ENCODE measurements at places on chromosomes 2 and 18.

DNA sequence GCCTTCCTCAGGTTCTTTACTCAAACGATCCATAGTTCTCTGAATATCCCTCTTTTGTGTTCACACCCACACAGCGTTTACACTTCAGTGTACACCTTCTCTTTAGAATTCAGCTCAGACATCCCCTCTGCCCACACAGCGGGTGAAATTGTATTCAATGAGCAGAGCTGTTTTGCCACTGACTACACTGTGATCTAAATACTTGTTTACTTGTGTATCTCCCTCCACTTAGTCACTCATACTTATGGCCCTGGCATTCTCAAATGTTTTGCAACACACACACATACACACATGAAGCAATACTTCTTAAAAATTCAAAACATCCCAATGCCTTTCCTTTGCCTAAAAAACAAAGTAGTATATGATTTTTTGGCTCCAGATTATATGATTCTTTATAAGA, 297.1 kb downstream of the TMX3 start:
- no peak for DNase-seq
- H3K4me1 ChIP-seq: no peaks in the 10 kb centered on the region
- no peaks in the 10 kb centered on the region for H3K27me3 ChIP-seq
- no peak overlapping the region for H3K27ac ChIP-seq
- H3K36me3 ChIP-seq: no peaks in the 10 kb centered on the region
- no peak overlapping the region for H3K4me3 ChIP-seq

GRCh38 chr18:37299471-37300304, 265.9 kb downstream of the CELF4 start:
- no peak overlapping the region for H3K27ac ChIP-seq
- H3K27me3 ChIP-seq: no peaks in the 10 kb centered on the region

DNA sequence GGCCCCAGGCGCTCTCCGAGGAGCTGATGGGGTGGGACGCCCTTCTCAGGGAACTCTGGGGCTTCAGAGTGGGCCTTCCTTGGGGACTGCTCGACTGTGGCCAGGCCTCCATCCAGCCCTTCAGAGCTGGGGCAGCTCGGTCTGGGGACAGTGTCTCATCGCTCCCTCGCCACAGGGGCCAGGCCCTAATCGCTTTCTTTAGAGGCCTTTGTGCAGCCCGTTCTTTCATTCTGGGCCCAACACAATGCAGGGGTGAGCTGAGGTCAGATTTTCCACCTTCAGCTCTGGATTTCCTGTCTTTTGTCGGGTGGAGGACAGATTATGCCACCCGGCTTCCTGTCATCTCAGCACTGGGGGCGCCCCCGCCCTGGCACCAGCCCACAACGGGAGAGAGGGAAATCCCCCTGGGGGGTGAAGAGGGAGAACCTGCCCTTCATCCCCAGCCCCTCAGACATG, 25.2 kb downstream of the MYCN start:
- H3K4me1 ChIP-seq: no peaks in the 10 kb centered on the region
- no peaks in the 10 kb centered on the region for H3K27me3 ChIP-seq
- no peak overlapping the region for H3K4me3 ChIP-seq
- DNase-seq: no peak

DNA sequence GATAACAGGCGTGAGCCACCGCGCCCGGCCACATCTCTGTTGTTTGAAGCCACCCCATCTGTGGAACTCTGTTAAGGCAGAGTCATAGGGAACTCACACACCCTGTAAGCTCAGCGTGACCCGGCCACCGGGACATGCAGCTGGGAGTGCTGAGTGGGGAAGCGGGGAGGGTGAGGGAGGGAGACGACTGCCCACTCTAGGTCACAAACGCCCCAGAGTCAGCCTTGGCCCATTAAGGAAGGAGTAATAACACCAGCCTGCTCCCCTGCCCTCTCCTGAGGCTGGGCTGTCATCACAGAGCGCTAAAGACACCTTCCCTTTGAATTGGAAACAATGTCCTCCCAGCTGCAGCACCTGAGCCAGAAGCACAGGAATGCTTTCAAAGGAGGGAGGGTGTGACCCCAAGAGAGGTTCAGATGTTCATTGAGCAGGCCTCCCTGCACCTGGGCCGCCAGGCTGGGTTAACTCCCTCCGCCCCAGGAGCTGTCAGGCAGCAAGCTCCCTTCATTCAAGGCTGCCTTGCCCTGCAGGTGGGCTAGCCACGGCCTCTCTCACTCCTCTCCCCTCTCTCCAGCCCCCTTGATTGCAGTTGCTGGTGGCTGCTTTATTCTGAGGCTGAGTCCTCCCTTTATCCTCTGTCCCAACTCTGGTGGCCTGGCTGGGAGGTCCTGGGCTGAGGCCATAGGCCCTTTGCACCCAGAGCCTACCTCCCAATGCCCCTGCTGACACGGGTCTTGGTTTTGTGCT, 77.2 kb upstream of the HPCAL1 start:
- no peaks in the 10 kb centered on the region for H3K4me1 ChIP-seq
- DNase-seq: no peak
- no peak overlapping the region for H3K27ac ChIP-seq
- no peaks in the 10 kb centered on the region for H3K27me3 ChIP-seq
- no peak overlapping the region for H3K4me3 ChIP-seq
- H3K36me3 ChIP-seq: no peaks in the 10 kb centered on the region

- H3K4me3 ChIP-seq: no peak overlapping the region
- no peak overlapping the region for H3K27ac ChIP-seq
- DNase-seq: no peak
- no peaks in the 10 kb centered on the region for H3K27me3 ChIP-seq
- peaks cover 4% of the 10 kb centered on the region for H3K4me1 ChIP-seq
Observed at GRCh38 chr2:186126181-186126580, 359.9 kb upstream of the ZC3H15 start.

DNA sequence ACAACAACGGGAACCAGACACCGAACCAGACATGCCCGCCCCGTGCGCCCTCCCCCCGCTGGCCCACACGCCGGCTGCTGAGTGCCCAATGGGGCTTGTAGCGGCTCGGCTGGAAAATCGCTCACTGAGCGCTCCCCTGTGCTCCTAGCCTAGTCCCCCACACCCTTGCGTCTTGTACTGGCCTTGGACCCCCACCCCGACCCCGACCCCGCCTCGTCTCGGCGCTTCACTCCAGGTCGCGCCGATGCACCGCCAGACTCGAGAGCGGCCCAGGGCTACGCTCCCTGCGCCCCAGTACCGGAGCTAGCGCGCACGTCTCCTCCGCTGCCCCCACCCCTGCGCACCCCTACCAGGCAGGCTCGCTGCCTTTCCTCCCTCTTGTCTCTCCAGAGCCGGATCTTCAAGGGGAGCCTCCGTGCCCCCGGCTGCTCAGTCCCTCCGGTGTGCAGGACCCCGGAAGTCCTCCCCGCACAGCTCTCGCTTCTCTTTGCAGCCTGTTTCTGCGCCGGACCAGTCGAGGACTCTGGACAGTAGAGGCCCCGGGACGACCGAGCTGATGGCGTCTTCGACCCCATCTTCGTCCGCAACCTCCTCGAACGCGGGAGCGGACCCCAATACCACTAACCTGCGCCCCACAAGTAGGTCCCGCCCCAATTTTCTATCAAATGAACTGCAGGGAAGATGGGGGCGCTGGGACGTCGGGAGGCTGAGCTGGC, 1.5 kb downstream of the GAD1 start:
- no peaks in the 10 kb centered on the region for H3K36me3 ChIP-seq
- H3K27me3 ChIP-seq: peaks cover 9% of the 10 kb centered on the region
- DNase-seq: no peak
- H3K4me3 ChIP-seq: peak overlapping the region; percentile 73

GRCh38 chr18:5197032-5197434, at the start of gene AKAIN1:
TSS of gene AKAIN1 (minus strand) at chr18:5197257. CDS start at chr18:5197053, 204 bp downstream.
- no peak within 1 kb of the TSS for H3K4me3 ChIP-seq
- no peaks in the 10 kb centered on the region for H3K4me1 ChIP-seq
- H3K27ac ChIP-seq: no peak within 1 kb of the TSS
- H3K27me3 ChIP-seq: no peaks in the 10 kb centered on the region

GRCh38 chr2:234193977-234194563, 143.6 kb downstream of the SPP2 start:
- no peaks in the 10 kb centered on the region for H3K27me3 ChIP-seq
- no peak overlapping the region for H3K27ac ChIP-seq
- DNase-seq: no peak
- no peak overlapping the region for H3K4me3 ChIP-seq

- no peaks in the 10 kb centered on the region for H3K36me3 ChIP-seq
- no peak for DNase-seq
- no peak overlapping the region for H3K27ac ChIP-seq
- H3K4me1 ChIP-seq: no peaks in the 10 kb centered on the region
- H3K27me3 ChIP-seq: no peaks in the 10 kb centered on the region
- peak overlapping the region; percentile 25 for H3K4me3 ChIP-seq
Observed at GRCh38 chr2:236604575-236605344, 35.1 kb downstream of the ACKR3 start.

- H3K4me3 ChIP-seq: peak overlapping the region; percentile 72
- H3K27me3 ChIP-seq: peaks cover 35% of the 10 kb centered on the region
- DNase-seq: no peak
- H3K27ac ChIP-seq: no peak overlapping the region
Observed at GRCh38 chr2:222303828-222304736, 5.3 kb upstream of the PAX3 start.

GRCh38 chr2:74924463-74925265, 33.8 kb upstream of the POLE4 start:
- H3K27me3 ChIP-seq: no peaks in the 10 kb centered on the region
- no peak overlapping the region for H3K27ac ChIP-seq
- no peak overlapping the region for H3K4me3 ChIP-seq
- H3K36me3 ChIP-seq: no peaks in the 10 kb centered on the region
- no peak for DNase-seq

DNA sequence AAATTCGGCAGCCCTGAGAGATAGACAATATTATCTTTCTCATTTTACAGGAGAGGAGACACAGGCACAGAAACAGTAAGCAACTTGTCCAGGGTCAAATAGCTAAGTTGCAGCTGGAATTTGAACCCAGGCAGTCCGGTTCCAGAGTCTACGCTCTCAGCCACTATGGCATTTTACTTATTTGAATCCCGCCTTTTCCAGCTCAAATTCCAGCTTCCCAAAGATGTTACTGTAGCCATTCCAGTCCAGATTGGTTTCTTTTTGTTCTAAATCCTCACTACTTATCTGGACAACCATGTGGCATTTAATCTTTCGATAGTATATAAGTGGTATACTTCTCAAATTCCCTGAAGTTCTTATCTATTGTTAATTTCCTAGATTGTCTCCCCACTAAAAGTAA, 125.7 kb downstream of the NBAS start:
- no peaks in the 10 kb centered on the region for H3K27me3 ChIP-seq
- H3K4me3 ChIP-seq: no peak overlapping the region
- no peak for DNase-seq
- H3K27ac ChIP-seq: no peak overlapping the region

DNA sequence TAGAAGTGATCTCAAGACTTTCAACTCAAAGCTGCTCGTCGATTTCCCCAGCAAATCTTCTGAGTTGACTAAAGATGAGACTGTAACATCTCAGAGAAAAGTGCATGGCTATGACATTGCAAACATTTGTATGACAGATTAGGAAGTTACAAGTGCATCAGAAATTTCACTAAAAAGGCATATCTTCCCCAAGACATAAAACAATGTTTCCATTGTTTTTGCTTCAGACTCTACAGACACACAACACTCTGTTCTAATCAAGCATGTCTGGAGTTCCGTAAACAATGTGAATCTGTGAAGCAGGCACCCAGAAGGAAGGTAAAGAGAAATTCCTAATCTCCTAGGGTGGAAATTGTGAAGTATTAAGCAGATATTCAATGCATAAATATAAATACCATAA, 144.6 kb upstream of the LYPD1 start:
- no peak for DNase-seq
- no peaks in the 10 kb centered on the region for H3K36me3 ChIP-seq
- H3K27ac ChIP-seq: no peak overlapping the region
- H3K4me3 ChIP-seq: no peak overlapping the region

DNA sequence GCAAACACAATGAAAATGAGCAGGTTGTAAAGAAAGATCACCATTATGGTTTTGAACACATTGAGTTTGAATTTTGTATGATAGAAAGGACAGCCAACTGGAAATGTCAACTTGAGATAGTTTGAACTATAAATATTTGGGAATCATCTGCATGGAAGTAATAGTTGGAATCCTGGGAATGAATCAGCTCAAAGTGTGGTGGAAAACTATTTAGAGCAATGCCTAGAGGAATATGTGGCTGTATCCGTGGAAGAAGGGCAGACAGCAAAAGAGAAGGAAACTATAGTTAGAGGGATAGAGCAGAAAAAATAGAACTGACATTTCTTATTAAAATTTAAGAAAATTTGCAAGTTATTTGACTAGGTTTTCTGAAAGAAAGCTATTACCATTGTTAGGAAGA, 112.5 kb upstream of the OTX1 start:
- H3K36me3 ChIP-seq: no peaks in the 10 kb centered on the region
- no peak for DNase-seq
- H3K27ac ChIP-seq: no peak overlapping the region
- no peaks in the 10 kb centered on the region for H3K4me1 ChIP-seq
- no peak overlapping the region for H3K4me3 ChIP-seq

- DNase-seq: peak; percentile 21
- peaks cover 66% of the 10 kb centered on the region for H3K4me1 ChIP-seq
- H3K27ac ChIP-seq: peak overlapping the region; percentile 83
Observed at GRCh38 chr2:33366473-33366872, 110.0 kb upstream of the RASGRP3 start.

GRCh38 chr2:28390746-28391563, 1.7 kb upstream of the FOSL2 start:
- no peak for DNase-seq
- peak overlapping the region; percentile 99 for H3K27ac ChIP-seq
- H3K4me3 ChIP-seq: peak overlapping the region; percentile 97
- no peaks in the 10 kb centered on the region for H3K36me3 ChIP-seq

DNA sequence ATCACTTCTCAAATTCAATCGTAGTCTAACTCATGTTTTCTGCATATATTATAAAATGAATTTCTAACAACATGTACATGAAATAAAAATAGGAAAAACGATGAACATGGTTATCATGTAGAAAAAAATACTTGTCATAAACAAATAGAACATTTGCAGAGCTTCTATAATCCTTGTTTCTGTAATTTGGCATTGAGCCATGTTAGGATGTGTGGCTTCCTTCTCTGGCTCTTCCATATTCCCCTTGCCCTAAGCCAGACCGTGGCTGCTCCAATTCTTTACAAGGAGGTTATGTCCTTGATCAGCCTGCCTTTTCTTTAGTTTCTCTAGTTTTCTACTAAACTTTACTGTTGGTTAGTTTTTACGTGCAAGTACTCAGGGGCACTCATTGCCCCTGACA, 155.3 kb downstream of the COL6A3 start:
- H3K27ac ChIP-seq: no peak overlapping the region
- peaks cover 38% of the 10 kb centered on the region for H3K4me1 ChIP-seq
- no peak overlapping the region for H3K4me3 ChIP-seq
- H3K36me3 ChIP-seq: no peaks in the 10 kb centered on the region
- H3K27me3 ChIP-seq: no peaks in the 10 kb centered on the region

- H3K4me3 ChIP-seq: no peak overlapping the region
- DNase-seq: peak; percentile 51
- H3K27ac ChIP-seq: peak overlapping the region; percentile 84
- H3K36me3 ChIP-seq: peaks cover 42% of the 10 kb centered on the region
- no peaks in the 10 kb centered on the region for H3K27me3 ChIP-seq
Observed at GRCh38 chr2:86072271-86072858, 33.3 kb downstream of the POLR1A start.

- no peak overlapping the region for H3K27ac ChIP-seq
- H3K36me3 ChIP-seq: no peaks in the 10 kb centered on the region
- H3K4me3 ChIP-seq: no peak overlapping the region
- no peak for DNase-seq
Observed at GRCh38 chr2:237296756-237297155, 117.2 kb downstream of the COL6A3 start.

All from thoracic aorta (tissue), 2 donors.